EL (cell line): ENCODE measurements at places on chromosomes 5 and 9.
A peak's percentile ranks its signal among the peaks of the same experiment; 100 is the strongest.

- DNase-seq, result no peak
Measured at GRCh38 chr5:124328201-124328600, 418.2 kb downstream of the ZNF608 start.

GRCh38 chr5:178267876-178268275, 35.3 kb upstream of the PHYKPL start:
- no peak for DNase-seq

GRCh38 chr5:24633715-24634325, 11.0 kb downstream of the CDH10 start:
- DNase-seq, result peak; percentile 13

DNA sequence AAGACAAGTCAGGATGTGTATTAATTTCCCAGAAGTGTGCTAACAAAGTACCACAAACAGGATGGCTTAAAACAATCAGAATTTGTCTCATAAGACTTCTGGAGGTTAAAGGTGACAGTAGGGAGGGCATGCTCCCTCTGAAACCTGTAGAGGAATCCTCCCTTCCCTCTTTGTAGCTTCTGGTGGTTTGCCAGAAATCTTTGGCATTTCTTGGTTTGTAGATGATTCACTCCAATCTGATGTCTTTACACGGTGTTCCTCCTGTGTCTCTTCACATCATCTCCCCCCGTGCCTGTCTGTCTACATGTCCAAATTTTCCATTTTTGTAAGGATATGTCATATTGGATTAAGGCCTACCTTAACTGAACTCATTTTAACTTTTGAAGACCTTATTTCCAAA, 471.5 kb downstream of the ZNF608 start:
- DNase-seq, result peak; percentile 43

DNA sequence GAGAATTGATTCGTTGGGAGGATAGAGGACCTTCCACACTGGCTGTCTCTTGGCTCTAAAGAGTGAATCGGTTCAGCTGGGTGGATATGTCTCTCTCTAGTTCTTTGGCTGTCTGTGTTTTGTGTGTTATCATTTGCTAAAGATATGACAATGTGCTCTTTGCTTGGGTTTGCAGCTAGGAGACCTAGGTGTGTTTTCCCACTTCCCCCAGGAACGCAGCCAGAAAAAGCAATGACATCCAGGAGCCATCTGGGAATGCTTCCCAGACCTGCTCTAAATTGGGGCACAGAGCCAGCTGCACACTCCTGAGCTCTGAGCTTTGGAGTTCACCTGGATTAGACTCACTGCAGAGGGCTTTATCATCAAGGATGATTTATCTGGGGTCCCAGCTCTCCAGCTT, 12.8 kb upstream of the PDZD2 start:
- no peak for DNase-seq

- DNase-seq, result no peak
Measured at GRCh38 chr9:747567-747966, 93.9 kb upstream of the DMRT1 start.

DNA sequence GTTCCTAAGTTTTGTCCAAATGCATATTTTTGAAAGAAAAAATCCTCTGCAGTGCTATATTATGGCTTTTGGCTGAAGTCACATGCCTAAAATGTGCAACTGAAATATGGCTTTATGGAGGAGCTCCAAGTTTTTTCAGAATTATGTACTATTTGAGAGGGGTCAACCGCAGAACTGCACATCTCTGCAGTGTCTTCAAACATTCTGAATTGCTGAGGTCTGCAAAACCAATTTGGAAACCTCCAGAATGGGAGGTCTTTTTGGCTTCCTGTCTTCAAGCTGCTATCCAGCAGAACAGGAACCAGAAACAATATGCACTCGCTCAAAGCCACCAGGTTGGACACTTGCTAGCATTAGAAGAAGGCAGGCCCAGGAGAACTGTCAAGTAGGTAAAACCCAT, 376.0 kb upstream of the PAPPA start:
- DNase-seq, result no peak

GRCh38 chr9:114003351-114003750, 74.7 kb downstream of the AMBP start:
- DNase-seq, result no peak

GRCh38 chr5:83473346-83474160, 2.0 kb downstream of the VCAN start:
- DNase-seq, result peak; percentile 93

DNA sequence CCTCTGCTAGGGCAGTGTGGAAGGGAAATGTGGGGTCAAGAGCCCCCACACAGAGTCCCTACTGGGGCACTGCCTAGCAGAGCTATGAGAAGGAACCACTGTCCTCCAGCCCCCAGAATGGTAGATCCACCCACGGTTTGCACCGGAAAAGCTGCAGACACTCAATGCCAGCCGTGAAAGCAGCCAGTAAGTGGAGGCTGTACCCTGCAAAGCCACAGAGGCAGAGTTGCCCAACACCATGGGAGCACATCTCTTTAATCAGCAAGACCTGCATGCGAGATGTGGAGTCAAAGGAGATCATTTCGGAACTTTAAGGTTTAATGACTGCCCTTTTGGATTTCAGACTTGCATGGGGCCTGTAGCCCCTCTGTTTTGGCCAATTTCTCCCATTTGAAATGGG, 52.2 kb downstream of the GKAP1 start:
- DNase-seq, result no peak

GRCh38 chr9:72271613-72272478, 93.2 kb downstream of the ZFAND5 start:
- DNase-seq, result peak; percentile 49

DNA sequence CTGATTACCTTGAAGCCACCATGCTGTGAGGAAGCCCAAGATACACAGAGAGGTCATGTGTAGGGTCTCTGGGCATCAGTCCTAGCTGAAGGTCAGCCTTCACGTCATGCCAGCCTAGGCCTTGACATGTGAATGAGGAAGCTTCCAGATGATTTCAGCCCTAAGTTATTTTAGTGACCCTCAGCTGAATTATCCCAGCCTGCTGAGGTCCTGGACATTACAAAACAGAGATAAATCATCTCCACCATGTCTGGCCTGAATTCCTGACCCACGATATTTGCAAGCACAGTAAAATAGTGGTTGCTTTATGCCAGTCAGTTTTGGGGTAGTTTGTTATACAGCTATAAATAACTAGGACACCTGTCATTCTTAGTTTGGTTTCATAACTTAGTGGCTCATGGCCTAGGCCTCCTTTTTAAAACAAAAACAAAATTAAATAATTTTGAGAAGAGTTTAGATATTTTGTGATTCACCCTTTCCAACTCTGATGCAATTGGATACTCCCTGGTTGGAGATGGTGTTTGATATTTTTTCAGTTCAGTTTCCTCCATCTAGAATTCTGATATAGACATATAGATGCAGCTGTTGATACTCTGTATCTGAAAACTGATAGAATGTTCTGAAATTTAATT, 571.3 kb upstream of the CLINT1 start:
- peak; percentile 10 for DNase-seq

DNA sequence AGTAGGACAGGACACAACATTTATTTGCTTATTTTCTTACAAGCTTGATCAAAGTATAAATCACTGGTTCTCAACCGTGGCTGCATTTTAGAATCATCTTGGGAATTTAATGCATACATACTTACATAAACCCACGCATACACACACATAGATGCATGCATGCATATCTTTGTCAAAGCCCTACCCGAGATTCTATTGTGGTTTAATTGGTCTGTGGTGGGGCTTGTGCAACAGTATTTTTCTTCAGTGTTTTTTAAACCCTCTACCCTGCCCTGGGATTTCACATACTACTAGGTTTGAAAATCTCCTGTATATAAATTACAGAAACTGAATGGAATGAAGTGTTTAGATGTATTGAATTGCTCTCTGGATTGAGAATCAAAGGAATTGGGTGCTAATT, 1166.2 kb downstream of the MAT2B start:
- no peak for DNase-seq

DNA sequence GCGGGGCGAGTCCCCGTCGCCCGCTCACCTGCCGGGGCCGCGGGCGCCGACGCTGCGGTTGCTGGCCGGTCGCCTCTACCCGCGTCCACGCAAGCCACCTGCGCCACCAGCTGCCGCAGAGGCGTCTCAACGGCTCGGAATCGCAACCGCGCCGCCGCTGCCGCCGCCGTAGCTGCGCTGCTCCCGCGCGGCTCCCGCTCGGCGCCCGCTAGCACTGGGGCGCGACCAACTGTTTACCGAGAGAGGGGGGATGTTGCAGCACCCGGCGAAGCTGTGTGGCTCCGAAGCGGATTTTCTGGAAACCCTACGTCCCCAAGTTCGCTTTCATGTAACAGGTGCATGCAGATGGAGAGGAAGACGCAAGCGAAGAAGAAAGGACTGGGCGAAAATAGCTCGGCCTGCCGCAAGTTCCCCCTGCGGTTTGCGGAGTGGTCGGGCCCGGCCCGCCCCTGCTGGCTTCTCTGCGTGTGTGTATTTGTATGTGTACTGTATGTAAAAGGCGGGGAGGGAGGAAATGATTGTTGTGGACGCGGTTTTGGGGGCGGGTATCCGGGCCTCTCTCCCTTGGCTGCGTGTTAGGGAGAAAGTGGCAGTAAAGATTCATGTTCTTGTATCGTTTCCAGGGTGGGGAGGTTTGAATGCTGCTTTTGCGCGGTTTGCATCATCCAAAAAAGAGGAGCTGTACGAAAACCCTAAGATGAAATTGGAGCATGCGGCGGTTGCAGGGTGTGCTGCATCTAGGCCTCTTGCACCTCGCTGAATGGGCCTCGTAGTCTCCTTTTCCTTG, at the start of gene PSIP1:
Gene PSIP1 (minus strand): TSS at position 182 of the 787 bp plus-strand sequence. CDS start 782 bp downstream, outside the sequence.
- DNase-seq, result peak; percentile 82

GRCh38 chr9:3903273-3903672, 377.5 kb upstream of the RFX3 start:
- no peak for DNase-seq

GRCh38 chr5:135657536-135658305, 78.9 kb upstream of the CXCL14 start:
- no peak for DNase-seq

DNA sequence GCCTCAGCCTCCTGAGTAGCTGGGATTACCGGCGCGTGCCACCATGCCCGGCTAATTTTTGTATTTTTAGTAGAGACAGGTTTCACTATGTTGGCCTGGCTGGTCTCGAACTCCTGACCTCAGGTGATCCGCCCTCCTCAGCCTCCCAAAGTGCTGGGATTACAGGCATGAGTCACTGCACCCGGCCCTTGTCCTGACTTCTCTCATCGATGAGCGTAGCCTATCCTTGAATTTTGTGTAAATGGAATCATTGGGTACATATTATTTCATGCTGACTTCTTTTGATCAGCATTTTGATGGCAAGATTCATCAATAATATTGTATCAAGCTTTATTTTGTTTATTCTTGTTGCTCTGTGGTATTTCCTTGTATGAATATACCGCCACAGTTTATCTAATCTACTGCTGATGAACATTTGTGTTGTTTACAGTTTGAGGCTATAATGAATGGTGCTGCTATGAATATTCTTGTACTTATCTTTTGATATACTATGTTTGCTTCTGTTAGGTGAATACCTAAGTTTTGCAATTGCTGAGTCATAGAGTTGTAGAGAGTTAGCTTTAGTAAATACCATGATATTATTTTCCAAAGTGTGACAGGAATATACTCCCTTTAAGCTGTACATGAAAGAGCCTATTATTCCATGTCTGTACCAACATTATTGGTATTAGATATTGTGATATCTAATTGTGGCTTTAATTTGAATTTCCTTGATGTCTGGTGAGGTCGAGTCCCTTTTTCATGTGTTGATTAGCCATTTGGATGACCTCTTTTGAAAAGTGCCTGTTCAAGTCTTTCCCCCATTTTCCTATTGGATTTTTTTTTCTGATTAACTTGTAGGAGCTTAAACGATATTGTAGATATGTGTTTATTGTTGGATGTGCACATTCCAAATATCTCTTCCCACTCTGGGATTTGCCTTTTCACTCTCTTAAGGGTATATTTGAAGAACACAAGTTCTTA, 107.5 kb downstream of the RGS3 start:
- no peak for DNase-seq

- no peak for DNase-seq
Measured at GRCh38 chr5:97544678-97545077, 361.6 kb upstream of the RIOK2 start.

GRCh38 chr5:66737096-66737495, 140.9 kb downstream of the MAST4 start:
- no peak for DNase-seq

GRCh38 chr5:142655339-142656267, 30.3 kb downstream of the FGF1 start:
- DNase-seq, result peak; percentile 74

DNA sequence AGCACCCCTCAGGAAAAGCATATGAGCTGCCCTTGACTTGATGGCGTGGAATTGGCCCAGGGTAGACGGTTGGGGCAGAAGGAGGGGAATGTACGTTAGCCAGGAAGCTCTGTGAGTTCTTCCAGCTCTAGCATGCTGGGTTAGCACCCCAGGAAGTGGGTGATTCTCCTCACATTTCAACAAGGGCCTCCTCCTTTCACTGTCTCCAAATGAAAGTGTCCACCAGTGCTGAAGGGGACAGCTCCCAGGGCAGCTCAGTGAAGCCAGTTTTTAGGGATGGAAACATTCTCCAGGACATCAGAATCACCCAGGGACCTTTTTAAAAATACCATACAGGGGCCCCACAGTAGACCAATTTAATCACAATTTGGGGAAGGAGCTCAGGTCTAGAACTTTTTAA, 17.2 kb upstream of the AFAP1L1 start:
- DNase-seq, result peak; percentile 48

GRCh38 chr9:948497-948896, 28.0 kb upstream of the DMRT3 start:
- DNase-seq, result no peak

- DNase-seq, result no peak
Measured at GRCh38 chr5:122745597-122745996, 29.3 kb upstream of the SNX2 start.

DNA sequence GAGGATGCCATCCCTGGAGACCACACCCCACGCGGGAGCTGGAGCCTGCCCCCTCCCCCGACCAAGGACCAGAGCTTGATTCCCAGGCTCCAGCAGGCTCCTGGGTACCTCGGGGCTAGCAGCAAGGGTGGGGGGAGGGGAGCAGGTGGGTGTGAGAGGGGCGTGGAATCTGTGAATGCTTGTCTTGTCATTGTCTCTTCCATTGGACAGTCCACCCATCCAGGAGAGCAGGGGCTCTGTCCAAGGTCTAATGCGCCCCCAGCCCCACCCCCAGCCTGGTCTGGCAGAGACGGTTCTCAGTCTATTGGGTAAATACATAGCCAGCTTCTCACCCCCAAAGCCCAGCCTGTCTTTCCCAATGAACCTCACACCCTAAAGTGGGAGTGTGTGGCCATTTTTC, 22.8 kb downstream of the URM1 start:
- DNase-seq, result no peak

GRCh38 chr9:95463148-95464060, 53.4 kb downstream of the PTCH1 start:
- DNase-seq, result no peak

- no peak for DNase-seq
Measured at GRCh38 chr9:75845806-75846205, 44.7 kb upstream of the PCSK5 start.

DNA sequence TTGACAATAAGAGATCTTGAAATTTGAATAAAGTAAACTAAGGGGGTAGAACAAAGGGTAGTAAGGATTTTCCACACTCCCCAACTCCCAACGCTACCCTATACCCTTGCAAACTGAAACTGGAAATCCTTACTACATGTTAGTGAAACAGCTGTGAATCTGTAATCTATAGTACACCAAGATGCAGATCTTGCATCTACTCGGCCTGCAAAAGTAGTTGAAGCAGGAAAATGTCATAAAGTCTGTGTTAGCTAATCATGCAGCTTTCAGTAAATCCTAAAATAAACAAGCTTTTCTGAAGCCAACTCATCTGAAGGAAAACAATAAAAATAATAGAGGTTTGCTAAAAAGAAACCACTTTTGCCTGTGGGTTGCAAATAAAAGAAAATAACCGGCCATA, 1242.0 kb upstream of the ACO1 start:
- DNase-seq, result no peak
